ENCODE measurements at places on chromosomes 4 and X. TPM values are rescaled to one million over a fixed set of nuclear protein-coding genes. Genes with fewer than 3 reads are reported as not detected.

Gene HELT
- not detected for total RNA-seq

Gene MAGEC1
- total RNA-seq = 0.15 TPM

Gene FGFBP1
- total RNA-seq = 5.1 TPM

Gene TGIF2LX
- not detected for total RNA-seq

All from A549 treated with ZK216348 at 1 μM for 4 hours (cell line).